Metanephros (tissue), 2 donors: ENCODE measurements at places on chromosomes 3 and 15. TPM values are rescaled to one million over a fixed set of nuclear protein-coding genes. Genes with fewer than 3 reads are reported as not detected.

The GRM2 gene
- 0.53 TPM for total RNA-seq

The RLBP1 gene
- not detected for total RNA-seq

The GP9 gene
- total RNA-seq = 3.8 TPM

The ERICH6 gene
- total RNA-seq = not detected

The ARHGEF26 gene
- 12.0 TPM for total RNA-seq

The SEC22C gene
- total RNA-seq = 47.0 TPM

The GOLGA8G gene
- total RNA-seq = not detected

The CISH gene
- 36.6 TPM for total RNA-seq

The NMB gene
- 5.8 TPM for total RNA-seq

The CHST13 gene
- 7.9 TPM for total RNA-seq

The LDHAL6B gene
- not detected for total RNA-seq

The THBS1 gene
- 309 TPM for total RNA-seq

The SPINK8 gene
- not detected for total RNA-seq

The SLC28A1 gene
- total RNA-seq = 6.6 TPM

The SAMMSON gene
- total RNA-seq = not detected

The KCNH8 gene
- total RNA-seq = 1.2 TPM

The SERPINI2 gene
- total RNA-seq = 0.82 TPM

The SEMA3G gene
- total RNA-seq = 10.2 TPM

The ZIC4 gene
- total RNA-seq = 0.47 TPM

The NR2C2 gene
- 59.0 TPM for total RNA-seq

The MUC20 gene
- total RNA-seq = 36.7 TPM

The KBTBD12 gene
- 6.2 TPM for total RNA-seq

The TRH gene
- 0.35 TPM for total RNA-seq

The SPPL2A gene
- 105 TPM for total RNA-seq

The ZNF660 gene
- total RNA-seq = 8.2 TPM

The CATSPER2 gene
- total RNA-seq = 1.9 TPM

The DCLK3 gene
- total RNA-seq = 0.47 TPM

The SAMD7 gene
- 0.18 TPM for total RNA-seq

The FOXB1 gene
- total RNA-seq = not detected

The BFSP2 gene
- not detected for total RNA-seq

The CFAP91 gene
- total RNA-seq = 12.7 TPM

The TMEM212 gene
- not detected for total RNA-seq

The C3orf20 gene
- total RNA-seq = 0.18 TPM

The LSMEM2 gene
- 3.2 TPM for total RNA-seq

The PLSCR2 gene
- 0.47 TPM for total RNA-seq

The PYGO1 gene
- 13.1 TPM for total RNA-seq

The CFAP20DC gene
- 3.3 TPM for total RNA-seq

The MESP2 gene
- total RNA-seq = 0.41 TPM

The RAD51 gene
- 2.7 TPM for total RNA-seq

The ETV5 gene
- 24.5 TPM for total RNA-seq

The CCR1 gene
- 4.3 TPM for total RNA-seq

The AQP9 gene
- 3.2 TPM for total RNA-seq

The KBTBD13 gene
- total RNA-seq = 1.2 TPM

The P2RY12 gene
- 2.5 TPM for total RNA-seq

The LRRC49 gene
- 28.7 TPM for total RNA-seq

The NANOGP8 gene
- total RNA-seq = 1.7 TPM

The CYP8B1 gene
- total RNA-seq = 0.35 TPM

The NLGN1 gene
- total RNA-seq = 5.4 TPM

The SLC24A1 gene
- 10.2 TPM for total RNA-seq

The DYNLT2B gene
- total RNA-seq = 5.8 TPM

The HTR3E gene
- not detected for total RNA-seq

The PRSS50 gene
- 0.99 TPM for total RNA-seq

The ESYT3 gene
- 3.4 TPM for total RNA-seq

The LTF gene
- total RNA-seq = 24.8 TPM

The SLC51B gene
- total RNA-seq = 1.5 TPM
